ENCODE measurements at places on chromosomes 7 and 10. TPM values are rescaled to one million over a fixed set of nuclear protein-coding genes. Genes with fewer than 3 reads are reported as not detected.

VSTM4 gene
- 0.70 TPM for total RNA-seq

CDNF gene
- 2.9 TPM for total RNA-seq

AUTS2 gene
- 65.3 TPM for total RNA-seq

- H3K4me1 ChIP-seq, result peaks cover 54% of the 10 kb centered on the region
- H3K27me3 ChIP-seq, result no peaks in the 10 kb centered on the region
- peaks cover 19% of the 10 kb centered on the region for H3K36me3 ChIP-seq
- H3K4me3 ChIP-seq, result no peak overlapping the region
Measured at GRCh38 chr7:43642897-43643630, 60.2 kb downstream of the STK17A start.

DNA sequence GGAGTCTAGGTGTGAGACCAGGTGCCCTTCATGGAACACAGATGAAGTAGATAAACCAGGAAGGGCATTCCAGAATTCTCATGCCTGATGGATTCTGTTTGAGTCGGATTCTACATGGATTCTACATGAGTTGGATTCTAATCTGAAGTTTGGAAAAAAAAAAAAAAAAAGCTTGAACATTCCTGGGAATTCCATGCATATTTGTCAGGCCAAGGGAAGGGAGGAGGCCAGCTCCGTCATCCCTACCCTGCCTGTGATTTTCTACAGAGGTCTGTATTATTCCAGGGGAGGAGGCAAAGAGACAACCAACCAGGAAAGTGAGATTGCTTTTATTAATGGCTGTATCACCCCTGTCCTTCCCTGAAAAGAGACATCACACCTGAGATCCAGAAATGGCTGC lies 27.8 kb upstream of the EBLN1 start:
- peaks cover 14% of the 10 kb centered on the region for H3K4me1 ChIP-seq
- H3K36me3 ChIP-seq, result peaks cover 1% of the 10 kb centered on the region
- no peak overlapping the region for H3K4me3 ChIP-seq
- no peaks in the 10 kb centered on the region for H3K27me3 ChIP-seq

GRCh38 chr10:55628260-55628701 lies 732.8 kb downstream of the ZWINT start:
- peaks cover 57% of the 10 kb centered on the region for H3K27me3 ChIP-seq
- H3K27ac ChIP-seq, result no peak overlapping the region
- peaks cover 23% of the 10 kb centered on the region for H3K4me1 ChIP-seq
- peak overlapping the region; percentile 70 for H3K4me3 ChIP-seq
- no peaks in the 10 kb centered on the region for H3K36me3 ChIP-seq

All from osteocyte (in vitro differentiated cells).